ENCODE measurements at places on chromosomes 6 and 20.

GRCh38 chr6:132067286-132067685 is 116.1 kb upstream of the CCN2 start:
- no peak for DNase-seq

- no peak for DNase-seq
These were observed 146.2 kb downstream of the VEGFA start for GRCh38 chr6:43915986-43916923.

DNA sequence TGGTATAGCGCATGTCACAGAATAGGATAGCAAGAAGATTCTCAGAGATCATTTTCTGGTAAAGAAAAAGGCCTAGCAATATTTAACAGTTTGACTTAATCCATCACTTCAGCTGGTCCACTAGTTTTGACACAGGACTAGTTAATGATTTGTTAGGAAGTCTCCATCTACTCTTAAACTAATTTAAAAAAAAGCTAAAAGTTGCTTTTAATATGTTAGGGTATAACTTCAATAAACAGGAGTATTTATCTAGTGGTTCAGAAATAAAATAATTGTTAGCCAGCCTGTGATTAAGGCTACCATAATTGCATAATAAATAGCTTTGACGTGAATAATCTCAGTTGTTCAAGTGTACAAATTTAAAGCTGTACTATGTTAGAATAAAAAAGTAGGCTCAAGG is 195.6 kb downstream of the FUT9 start:
- no peak for DNase-seq

- DNase-seq: no peak
These were observed 119.6 kb upstream of the FOXO3 start for GRCh38 chr6:108441141-108441540.

- no peak for DNase-seq
These were observed 886.7 kb downstream of the TBC1D32 start for GRCh38 chr6:120447605-120448004.

DNA sequence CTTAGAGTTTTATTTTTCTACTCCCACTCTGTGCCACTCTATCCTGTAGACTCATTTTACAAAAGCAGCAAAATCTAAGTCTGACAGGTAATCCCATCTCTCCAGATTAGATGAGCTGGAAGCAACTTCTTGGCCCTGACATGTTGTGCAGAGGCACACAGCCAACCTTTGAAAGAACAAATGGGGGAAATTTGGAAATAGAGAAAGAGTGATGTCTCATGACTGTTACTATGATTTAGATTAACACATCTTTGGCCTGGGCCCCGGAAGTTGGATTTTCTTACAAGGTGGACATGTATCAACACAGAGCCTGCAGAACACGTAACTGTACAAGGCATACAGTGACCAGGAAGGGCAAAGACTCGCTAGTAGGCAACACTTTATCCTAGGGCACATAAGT is 227.7 kb downstream of the MYLK4 start:
- DNase-seq: no peak

DNA sequence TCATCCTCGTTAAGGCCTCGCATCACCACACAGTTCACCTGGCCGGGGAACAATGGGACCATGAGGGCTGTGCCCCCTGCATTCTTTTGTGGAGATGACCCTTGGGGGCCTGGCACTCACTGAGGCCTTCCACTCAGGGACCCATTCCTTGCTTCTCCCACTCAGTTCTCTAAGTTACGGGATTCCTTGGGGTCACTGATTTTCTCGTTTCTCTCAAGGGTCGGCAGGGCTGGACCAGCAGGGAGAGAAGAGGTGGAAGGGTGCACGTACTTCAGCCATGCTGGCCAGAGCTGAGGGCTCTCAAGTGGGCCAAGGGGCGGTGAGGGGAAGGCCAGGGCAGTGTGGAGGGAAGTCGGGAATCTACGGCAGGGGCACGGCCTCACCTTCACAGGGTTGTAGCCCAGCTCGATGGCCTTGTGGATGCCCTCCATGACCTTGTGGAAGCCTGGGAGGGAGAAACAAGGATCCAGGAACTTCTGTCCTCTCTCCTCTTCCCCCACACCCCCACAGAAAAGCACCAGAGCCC is 20.8 kb downstream of the MOCS1 start:
- peak; percentile 65 for DNase-seq

DNA sequence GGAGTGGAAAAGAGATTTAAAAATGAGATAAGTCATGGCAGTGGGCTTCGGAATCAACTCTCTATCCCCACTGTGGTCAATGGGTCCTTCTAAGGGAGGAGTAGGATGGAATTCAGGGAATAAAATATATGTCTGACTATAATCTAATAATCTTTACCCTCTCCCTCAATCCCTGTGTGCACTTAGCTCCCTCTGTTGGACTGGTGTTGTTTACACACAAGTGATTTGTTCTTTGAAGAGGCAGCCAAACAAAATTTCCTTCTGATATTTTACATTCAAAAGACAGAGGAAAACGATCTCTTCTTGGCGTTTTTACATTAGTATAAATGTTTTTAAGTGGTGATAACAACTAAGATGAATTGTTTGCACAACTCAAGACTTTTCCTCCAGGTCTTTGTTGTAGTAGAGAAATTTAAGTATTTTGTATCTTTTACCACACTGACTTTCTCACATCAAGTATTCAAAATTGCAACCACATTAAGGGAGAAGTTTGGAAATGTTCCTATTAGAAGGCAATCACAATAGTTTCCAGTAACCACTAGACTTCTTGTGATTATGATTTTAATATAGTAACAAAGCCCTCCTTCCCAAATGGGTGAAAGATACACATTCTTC is 317.8 kb downstream of the CENPW start:
- no peak for DNase-seq

GRCh38 chr6:50842861-50843384 is 24.3 kb downstream of the TFAP2B start:
- DNase-seq: no peak

DNA sequence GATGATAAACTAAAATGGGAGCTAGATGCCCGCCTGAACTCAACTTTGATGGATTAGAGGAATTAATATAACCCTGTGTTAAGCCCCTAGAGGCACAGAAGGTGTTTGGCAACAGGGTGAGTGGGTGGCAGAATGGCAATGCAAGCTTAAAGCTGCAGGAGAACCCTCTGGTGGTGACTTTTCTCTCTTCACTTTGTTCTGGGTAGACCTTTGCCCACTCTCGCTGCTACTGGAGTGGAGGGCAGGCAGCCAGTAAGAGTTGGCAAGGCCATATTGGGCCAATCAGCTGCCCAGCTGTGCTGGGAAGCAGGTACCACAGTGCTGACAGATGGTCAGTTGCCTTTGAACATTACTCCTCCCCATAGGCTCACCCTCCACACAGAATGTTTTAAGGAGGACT is 468.2 kb downstream of the MMUT start:
- no peak for DNase-seq

GRCh38 chr6:136788069-136788902 is 4.0 kb downstream of the MAP3K5 start:
- DNase-seq: no peak

DNA sequence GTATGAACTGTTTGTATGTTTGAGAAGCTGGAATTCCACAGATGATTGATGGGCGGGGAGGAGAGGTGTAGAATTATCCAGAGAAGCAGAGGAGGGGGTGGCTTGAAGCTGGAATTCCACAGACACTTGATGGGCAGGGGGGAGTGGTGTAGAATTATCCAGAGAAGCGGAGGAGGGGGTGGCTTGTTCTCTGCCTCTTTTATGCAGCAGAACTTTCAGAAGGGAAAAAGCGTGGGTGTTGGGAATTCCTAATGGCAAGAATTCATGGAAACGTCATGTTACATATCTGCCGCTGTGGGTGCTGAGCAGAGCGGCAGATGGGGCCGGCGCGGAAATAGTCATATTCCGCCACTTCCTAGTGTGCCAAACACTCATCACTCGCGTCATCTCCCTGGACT is 167.9 kb upstream of the KCNG1 start:
- no peak for DNase-seq

GRCh38 chr20:25481918-25482253 is 74.4 kb downstream of the GINS1 start:
- DNase-seq: no peak

GRCh38 chr6:30100585-30101443 is 12.1 kb downstream of the TRIM31 start:
- no peak for DNase-seq

DNA sequence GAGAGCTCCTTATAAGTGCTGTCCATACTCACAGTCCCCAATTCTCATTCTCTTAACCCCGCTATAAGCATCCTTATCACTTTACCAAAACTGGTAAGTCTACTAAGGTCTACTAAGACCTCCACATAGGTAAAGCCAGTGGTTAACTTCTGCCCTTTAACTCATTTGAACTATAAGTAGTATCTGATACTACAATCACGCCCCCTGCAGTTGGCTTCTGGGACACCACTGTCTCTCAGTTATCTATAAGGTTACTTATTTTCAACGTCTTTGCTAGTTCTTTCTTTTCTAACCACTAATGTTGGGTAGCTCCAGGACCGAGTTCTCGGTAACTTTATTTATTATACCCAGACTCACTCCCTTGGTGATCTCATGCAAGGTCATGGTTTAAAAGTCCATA is 142.6 kb downstream of the ARHGAP18 start:
- DNase-seq: no peak

GRCh38 chr6:107768044-107768443 is 56.1 kb downstream of the SCML4 start:
- DNase-seq: no peak

GRCh38 chr6:156659822-156660198 is 117.4 kb upstream of the ARID1B start:
- no peak for DNase-seq

GRCh38 chr6:99875068-99875467 is 119.0 kb downstream of the MCHR2 start:
- DNase-seq: no peak

GRCh38 chr6:10141746-10142443 is 273.0 kb downstream of the TFAP2A start:
- DNase-seq: no peak

- DNase-seq: no peak
These were observed 53.4 kb downstream of the MRPL14 start for GRCh38 chr6:44073612-44074438.

- no peak for DNase-seq
These were observed 233.5 kb upstream of the SGK1 start for GRCh38 chr6:134551245-134551960.

DNA sequence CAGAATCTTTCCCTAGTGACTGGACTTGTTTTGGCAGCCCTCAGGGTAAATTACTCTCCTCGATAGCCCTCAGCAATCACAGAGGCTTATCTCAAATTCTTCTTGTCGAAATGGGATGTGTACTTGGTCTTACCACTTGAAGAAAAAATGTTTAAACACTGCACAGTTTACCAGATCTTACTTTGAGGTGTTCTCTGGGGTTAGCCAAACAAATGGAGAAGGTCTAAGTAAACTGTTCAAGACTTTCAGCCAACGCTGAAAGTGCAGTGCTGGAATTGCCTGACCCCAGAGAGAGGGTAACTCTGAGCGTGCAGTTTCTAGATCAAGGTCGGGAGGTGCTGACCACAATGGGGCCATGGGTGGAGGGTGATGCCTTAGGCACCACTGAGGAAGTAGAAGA is 39.2 kb downstream of the MYLIP start:
- no peak for DNase-seq

DNA sequence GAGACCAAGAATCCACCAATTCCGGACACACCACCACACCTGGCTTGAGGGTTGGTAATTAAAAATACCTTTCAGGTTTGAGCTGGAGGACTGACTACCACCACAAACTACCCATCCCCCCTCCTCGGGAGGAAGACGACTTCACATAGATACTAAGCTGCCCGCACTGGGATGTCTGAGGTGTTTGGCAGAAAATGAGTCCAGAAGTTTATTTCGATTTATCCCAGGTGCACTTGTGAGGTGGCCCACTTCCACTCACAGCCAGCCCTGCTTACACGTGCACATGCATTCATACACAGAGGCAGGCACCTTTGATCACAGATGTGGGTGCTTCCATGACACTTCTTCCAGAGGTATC is 187.1 kb downstream of the ID4 start:
- no peak for DNase-seq

DNA sequence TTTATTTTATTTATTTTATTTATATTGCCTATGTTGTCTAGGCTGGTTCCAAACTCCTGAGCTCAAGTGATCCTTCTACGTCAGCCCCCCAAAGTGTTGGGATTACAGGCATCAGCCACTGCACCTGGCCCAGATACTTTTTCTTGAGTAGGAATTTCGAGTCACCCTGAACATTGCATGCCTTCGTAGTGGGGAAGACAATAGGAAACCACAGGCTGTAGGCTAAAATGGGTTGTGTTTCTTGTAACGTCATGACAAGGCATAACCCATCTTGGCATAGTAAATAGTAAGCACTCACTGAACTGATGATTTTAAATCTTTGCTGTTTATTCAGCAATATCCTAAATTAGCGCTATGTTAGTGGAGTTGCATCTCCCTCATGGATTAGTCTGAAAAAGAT is 34.9 kb downstream of the PTPN1 start:
- DNase-seq: no peak

- no peak for DNase-seq
These were observed 106.5 kb downstream of the DACT2 start for GRCh38 chr6:168213121-168213524.

DNA sequence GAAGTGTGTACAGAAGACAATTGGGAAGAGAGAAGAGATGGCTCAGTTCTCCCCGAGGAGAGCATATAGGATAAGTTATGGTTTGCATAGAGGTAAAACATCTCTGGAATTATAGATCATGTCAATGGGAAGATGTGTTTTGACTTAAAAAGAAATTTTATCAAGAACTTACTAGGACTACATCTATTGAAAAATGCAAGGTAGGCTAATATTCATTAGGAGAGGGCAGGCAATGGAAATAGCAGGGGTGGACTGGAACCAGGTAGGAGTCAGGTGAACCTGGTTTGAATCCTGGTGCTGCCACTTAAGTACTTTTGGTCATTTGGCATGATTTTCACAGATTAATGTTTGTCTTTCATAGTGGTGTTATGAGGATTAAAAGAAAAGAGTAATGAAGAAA is 96.2 kb downstream of the FARS2 start:
- DNase-seq: no peak

DNA sequence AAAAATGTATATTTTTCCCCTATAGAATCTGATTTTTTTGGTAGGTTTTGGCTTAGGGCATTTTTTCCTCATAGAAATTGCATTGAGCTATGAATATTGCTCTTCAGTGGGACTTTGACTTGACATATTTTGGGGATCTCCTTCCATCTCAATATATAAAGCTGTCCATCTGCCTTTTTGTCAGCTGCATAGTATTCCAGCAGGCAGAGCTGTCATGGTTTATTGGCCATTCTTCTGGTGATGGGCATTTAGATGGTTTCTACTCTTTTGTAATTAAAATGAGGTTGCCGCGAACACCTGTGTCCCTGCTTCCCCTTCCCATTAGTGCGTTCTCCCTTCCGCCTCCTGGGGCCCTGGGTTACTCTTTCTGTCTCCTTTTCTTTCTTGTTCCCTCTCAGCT is 80.0 kb upstream of the NNAT start:
- DNase-seq: no peak

DNA sequence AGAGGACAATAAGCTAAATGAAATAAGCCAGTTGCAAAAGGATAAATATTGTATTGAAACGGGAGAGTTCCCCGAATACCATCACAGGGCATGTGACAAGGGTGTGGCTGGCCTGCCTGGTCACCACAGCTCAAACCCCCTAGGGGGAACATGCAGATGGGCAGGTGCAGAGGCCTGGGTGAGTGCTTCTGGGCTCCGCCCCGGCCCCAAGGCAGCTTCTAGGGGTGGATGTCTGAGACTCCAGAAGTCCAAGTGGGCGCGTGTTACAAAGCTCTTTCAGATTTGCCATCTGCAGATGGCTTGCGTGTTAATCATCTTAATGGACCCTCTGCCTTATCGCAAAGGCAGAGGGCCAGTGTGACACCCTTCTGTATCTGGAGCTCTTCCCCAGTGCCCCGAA is 559.2 kb upstream of the IMPG1 start:
- no peak for DNase-seq
